ENCODE measurements at places on chromosomes 16 and 17.

GRCh38 chr17:78893684-78894083, 9.3 kb downstream of the CEP295NL start:
- no peak for DNase-seq

DNA sequence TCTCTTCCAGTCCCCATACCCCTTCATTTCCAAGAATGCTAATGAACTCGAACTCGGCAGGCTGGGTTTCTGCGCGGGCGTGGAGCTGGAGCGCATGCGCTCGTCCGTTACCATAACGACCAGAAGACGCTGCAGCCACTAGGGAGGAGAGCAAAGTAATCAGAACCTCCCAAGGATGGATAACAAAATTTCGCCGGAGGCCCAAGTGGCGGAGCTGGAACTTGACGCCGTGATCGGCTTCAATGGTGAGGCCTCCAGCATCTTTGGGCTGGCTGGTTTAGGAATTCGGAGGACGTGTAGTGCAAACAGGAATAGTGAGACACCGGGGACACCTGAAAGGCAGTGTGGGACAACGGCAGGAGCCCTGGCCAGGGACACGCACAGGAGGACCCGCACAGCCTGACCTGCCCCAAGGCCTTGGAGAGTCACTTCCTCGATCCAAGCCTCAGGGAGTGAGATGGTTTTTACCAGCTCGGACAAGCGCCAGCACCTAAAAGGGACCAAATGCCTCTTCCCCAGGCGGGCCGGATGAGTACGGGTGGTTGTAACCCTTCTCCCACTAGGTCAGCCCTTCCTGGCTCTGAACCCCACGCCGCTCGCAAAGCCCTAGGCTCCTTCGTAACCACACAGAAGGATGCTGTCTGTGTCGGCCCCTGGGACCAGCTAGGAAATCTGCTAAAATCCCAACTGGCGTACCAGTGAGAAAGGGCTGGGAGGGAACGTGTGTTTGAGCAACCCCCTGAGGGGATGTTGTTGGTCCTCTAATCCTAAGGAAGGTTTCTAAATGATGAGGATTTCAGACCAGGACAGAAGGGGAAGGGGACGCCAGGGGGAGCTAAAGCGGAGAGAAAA, at the start of gene CFAP52:
CFAP52 (plus strand) TSS at position 122 of the 852 bp plus-strand sequence; CDS start at position 176, 54 bp downstream.
- DNase-seq = peak; percentile 54

- DNase-seq = no peak
These were observed 17.3 kb downstream of the CARD14 start for GRCh38 chr17:80187090-80187489.

GRCh38 chr16:4687946-4688673, 5.3 kb upstream of the NUDT16L1 start:
- DNase-seq = no peak

- DNase-seq = no peak
These were observed 230.3 kb downstream of the MRTFB start for GRCh38 chr16:14301169-14302030.

- DNase-seq = no peak
These were observed at the start of gene ZNF629 for GRCh38 chr16:30786936-30787612. Gene ZNF629, minus strand, starts transcription at chr16:30787205. Its CDS starts 2,723 bp downstream, at chr16:30784482.

GRCh38 chr16:67833030-67833414, 9.1 kb upstream of the THAP11 start:
- no peak for DNase-seq

- DNase-seq = no peak
These were observed 19.9 kb downstream of the BRIP1 start for GRCh38 chr17:61843435-61843834.

Measured in astrocyte of the cerebellum (primary cell).